PC-3 (cell line): ENCODE measurements at places on chromosomes 12 and 14. TPM values are rescaled to one million over a fixed set of nuclear protein-coding genes. Genes with fewer than 3 reads are reported as not detected.
A peak's percentile ranks its signal among the peaks of the same experiment; 100 is the strongest.

NID2 gene
- 2.5 and 3.1 TPM in 2 replicates for total RNA-seq

DNA sequence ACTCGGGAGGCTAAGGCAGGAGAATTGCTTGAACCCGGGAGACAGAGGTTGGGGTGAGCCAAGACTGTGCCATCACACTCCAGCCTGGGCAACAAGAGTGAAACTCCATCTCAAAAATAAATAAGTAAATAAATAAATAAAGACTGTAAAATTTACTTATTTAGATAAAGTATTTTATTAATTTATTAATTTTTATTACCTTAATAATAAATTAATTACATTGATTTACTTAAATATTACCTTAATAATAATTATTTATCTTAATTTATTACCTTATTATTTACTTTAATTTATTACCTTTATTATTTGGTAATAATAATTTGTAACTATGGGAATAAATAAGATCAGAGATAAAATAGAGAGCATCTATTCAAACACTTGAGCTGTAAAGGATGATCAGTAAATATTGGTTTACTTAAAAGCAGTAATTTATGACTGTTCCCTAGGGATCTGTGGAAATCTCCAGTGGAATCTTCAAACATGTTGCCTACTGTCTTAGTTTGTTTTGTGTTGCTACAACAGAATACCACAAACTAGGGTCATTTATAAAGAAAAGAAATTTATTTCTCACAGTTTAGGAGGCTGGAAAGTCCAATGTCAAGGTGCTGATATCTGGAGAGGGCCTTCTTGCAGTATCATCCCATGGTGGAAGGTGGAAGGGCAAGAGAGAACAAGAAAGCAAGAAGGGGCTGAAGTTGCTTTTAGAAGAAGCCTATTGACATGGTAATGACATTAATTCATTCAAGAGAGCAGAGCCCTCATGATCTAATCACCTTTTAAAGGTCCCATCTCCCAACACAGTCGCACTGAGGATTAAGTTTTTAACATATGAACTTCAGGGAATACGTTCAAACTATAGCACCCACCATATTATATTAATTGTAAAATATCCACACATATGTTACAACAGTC lies 37.1 kb downstream of the SOCS2 start:
- H3K4me1 ChIP-seq, result no peaks in the 10 kb centered on the region
- no peak overlapping the region for H3K4me3 ChIP-seq
- DNase-seq, result no peak
- H3K36me3 ChIP-seq, result no peaks in the 10 kb centered on the region

DNA sequence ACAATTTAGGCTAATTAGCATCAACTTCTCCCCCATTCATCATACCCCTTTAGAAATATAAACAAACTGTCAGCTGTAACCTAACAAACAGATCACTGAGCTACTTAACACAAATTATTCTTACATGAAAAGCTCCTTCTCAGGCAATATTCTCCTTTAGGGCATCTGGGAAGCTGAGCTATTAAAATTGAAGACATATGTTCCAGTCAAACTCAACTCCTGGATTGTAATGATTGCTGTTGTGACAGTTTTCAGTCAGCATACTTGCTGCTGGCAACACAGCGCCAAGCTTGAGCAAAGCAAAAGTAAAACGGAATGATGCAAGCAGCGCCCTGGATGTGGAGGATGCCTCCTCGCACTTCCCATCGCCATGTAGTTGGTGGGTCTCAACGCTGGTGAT lies 82.4 kb downstream of the SLC25A21 start:
- no peaks in the 10 kb centered on the region for H3K4me1 ChIP-seq
- no peak for DNase-seq
- H3K36me3 ChIP-seq, result no peaks in the 10 kb centered on the region

- H3K27ac ChIP-seq, result no peak overlapping the region
- H3K36me3 ChIP-seq, result no peaks in the 10 kb centered on the region
- DNase-seq, result no peak
- H3K4me1 ChIP-seq, result no peaks in the 10 kb centered on the region
Observed at GRCh38 chr12:30345744-30346471, 349.8 kb downstream of the IPO8 start.

MYO1H gene
- not detected in 2 replicates for total RNA-seq

GRCh38 chr12:50275556-50275955 lies 7.8 kb downstream of the LIMA1 start:
- H3K4me3 ChIP-seq, result no peak overlapping the region
- DNase-seq, result no peak
- H3K36me3 ChIP-seq, result no peaks in the 10 kb centered on the region
- no peaks in the 10 kb centered on the region for H3K27me3 ChIP-seq
- H3K27ac ChIP-seq, result 0 out of 2 replicates have a peak overlapping the region, but pooled peaks have one; percentile 11
- H3K4me1 ChIP-seq, result peaks cover 36% of the 10 kb centered on the region
